ENCODE measurements at places on chromosomes 5 and 9.
A peak's percentile ranks its signal among the peaks of the same experiment; 100 is the strongest.

DNA sequence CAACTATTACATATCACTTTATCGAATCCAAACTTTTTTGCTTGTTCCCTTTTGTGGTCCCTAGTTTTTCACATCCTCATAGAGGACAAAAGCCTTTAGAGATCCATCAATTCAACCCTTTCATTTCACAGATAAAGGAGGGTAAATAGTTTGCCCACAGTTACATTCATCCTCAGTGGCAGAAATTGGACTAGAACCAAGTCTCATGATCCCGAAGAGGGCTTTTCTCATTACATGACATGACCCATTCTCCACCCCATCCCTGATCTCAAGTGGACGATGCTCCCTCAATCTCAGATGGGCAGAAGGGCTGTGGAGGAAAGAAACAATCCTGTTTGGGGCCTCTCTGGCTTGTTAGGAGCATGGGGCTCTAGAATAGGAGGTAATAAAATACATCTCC lies 23.1 kb downstream of the TICAM2 start:
- no peak for DNase-seq

DNA sequence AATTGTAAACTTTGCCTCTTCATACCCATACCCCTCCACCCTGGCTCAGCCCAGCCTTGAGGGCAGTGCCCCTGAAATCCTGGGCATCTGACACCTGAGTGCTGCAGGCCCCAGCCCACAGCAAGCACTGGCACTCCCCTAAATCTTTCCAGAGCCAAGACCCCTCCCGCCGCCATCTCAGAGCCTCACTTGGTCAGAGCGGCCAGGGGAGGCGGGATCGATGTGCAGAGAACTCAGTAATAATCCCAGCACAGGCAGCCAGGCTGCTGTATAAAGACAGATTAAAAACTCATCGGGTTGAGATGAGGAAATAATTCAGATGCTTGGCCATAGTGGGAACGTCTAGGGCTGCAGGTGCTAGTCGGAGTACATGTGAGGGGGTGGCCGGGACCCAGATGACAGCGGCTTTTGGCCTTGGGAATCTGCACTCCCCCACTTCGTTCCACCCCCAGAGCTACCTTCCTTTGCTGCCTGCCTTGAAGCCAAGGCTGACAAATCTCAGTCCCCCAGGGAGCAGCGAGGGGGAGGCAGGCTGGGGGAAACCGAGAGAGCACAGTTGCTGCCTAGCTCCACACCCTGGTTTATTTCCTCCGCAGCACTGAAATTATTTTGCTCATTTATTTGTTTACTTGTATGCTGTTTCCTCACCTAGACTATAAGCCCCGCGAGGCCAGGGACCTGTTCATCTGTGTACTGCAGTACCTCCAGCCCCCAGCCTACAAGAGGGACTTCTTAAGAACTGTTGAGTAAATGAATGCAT lies 19.5 kb upstream of the ARAP3 start:
- DNase-seq: peak; percentile 61

- DNase-seq: no peak
Observed at GRCh38 chr5:178429156-178429468, 161.1 kb downstream of the COL23A1 start.

GRCh38 chr5:135228222-135228621 lies 170.8 kb downstream of the MACROH2A1 start:
- DNase-seq: no peak

GRCh38 chr9:8613346-8613825 lies 813.8 kb upstream of the DMAC1 start:
- no peak for DNase-seq

- DNase-seq: no peak
Observed at GRCh38 chr9:109771087-109771486, 8.9 kb upstream of the PALM2AKAP2 start.

GRCh38 chr9:99818500-99818899 lies 3.2 kb upstream of the NR4A3 start:
- DNase-seq: no peak

DNA sequence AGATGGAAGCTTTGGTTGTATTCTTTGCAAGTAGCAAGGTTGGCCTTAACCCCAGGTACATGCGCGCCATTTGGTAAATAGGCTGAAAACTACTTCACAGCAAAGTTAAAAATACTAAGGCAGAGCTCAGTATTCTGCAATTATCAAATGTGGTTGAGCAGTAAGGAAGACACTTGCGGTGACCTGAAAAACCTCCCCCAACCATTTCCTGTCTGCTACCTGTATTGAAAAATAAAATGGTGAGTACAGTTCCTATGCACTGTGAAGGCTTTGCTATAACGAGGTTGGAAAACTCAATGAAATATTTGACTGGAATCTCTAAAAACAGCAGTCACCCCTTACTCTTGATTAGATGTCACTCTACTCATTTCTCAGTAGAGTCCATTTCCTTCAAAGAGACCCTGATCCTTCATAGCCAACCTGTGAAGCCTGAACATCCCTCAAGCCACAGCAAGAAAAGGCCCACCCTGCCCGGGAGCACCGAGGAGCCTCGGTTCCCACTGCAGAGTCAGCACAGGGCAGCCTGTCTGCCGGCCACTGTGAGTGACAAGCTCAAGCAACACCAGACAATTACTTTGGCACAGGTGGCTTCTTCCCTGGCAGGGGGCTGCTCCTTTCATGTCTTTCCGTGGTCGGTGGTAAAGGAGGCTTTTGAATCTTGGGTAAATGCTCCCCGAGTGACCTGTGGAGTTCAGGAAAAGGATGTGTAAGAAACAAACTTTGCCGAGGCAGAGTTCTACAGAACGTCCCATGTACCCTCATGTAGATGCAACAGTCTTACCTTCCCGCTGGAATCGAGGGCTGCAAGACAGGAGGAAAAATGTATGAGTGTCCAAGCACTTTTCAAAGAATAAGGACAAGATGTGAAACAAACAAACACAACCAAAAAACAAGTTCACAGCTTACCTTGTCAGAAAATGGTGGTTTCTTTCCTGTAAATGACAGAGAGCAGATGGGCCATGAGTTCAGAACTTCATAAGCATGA lies 29.6 kb downstream of the C5orf58 start:
- no peak for DNase-seq

GRCh38 chr5:88555674-88556073 lies 287.0 kb upstream of the TMEM161B start:
- DNase-seq: no peak

DNA sequence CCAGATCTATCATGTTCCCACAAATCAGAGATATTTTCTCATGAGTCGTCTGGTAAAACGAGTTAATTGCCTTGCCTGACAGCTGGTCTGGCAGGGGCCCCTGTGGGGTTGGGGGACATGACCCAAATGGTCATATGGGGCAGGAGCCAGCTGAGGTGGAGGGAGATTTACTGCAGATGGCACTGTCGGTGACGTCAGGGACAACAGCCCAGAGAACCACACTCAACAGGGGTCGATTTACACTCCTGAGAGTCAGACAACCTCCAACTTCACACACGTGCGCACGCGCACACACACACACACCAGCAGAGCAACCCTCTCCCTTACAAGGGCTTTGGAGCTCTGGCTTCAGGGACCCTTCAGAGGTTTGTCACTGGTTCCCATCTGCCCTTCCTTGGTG lies 23.4 kb upstream of the GABRP start:
- DNase-seq: no peak

- DNase-seq: no peak
Observed at GRCh38 chr5:171927345-171927941, 79.0 kb downstream of the FBXW11 start.

- no peak for DNase-seq
Observed at GRCh38 chr5:135873831-135874230, 21.8 kb downstream of the IL9 start.

DNA sequence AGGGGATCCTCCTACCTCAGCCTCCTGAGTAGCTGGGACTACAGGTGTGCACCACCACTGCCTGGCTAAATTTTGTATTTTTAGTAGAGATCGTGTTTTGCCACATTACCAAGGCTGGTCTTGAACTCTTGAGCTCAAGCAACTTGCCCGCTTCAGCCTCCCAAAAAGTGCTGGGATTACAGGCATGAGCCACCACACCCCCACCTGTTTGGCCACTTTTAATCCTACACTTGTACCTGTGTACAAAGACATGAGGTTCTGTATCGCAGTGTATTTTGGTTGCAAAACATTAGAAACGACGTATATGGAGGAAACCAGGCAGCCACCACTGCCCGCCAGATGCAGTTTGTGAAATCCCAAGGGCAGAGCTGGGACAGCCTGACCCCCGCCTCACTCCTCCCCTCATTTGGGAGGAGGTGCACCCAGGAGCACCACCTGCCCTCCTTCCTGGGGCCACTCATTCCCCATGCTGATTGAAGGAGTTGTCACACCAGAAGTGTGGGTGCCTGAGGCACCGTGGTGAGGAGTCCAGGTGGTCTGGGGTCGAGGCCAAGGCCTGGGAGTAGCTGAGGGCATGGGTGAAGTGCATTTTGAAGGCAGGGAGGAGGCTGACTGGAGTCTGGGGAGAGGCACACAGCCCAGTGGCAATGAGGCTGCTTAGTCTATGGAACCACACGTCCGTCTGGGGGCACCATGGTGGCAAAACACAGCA lies 39.3 kb upstream of the OLFM1 start:
- no peak for DNase-seq

- DNase-seq: no peak
Observed at GRCh38 chr5:38718771-38719391, 126.9 kb upstream of the OSMR start.
